Stimulated activated CD4-positive, alpha-beta T cell treated with anti-CD3 and anti-CD28 coated beads, Interleukin-4, amount 100 ng/mL, for 4 hours (primary cell): ENCODE measurements at places on chromosomes 7 and 10.

- no peak for DNase-seq
Measured at GRCh38 chr7:104412911-104413310, 84.5 kb downstream of the LHFPL3 start.

- no peak for DNase-seq
Measured at GRCh38 chr7:55055479-55055878, 36.7 kb downstream of the EGFR start.

GRCh38 chr10:70656489-70656888 is 15.8 kb upstream of the ADAMTS14 start:
- peak; percentile 40 for DNase-seq

- DNase-seq, result no peak
Measured at GRCh38 chr10:125933693-125934092, 37.3 kb downstream of the FANK1 start.

GRCh38 chr7:147519062-147519461 is 1071.5 kb upstream of the C7orf33 start:
- DNase-seq, result no peak

GRCh38 chr10:122154031-122154544 is 117.0 kb upstream of the BTBD16 start:
- no peak for DNase-seq

- DNase-seq, result no peak
Measured at GRCh38 chr10:74917481-74918077, 91.2 kb downstream of the KAT6B start.

GRCh38 chr7:159046300-159046699 is 98.4 kb downstream of the VIPR2 start:
- no peak for DNase-seq

DNA sequence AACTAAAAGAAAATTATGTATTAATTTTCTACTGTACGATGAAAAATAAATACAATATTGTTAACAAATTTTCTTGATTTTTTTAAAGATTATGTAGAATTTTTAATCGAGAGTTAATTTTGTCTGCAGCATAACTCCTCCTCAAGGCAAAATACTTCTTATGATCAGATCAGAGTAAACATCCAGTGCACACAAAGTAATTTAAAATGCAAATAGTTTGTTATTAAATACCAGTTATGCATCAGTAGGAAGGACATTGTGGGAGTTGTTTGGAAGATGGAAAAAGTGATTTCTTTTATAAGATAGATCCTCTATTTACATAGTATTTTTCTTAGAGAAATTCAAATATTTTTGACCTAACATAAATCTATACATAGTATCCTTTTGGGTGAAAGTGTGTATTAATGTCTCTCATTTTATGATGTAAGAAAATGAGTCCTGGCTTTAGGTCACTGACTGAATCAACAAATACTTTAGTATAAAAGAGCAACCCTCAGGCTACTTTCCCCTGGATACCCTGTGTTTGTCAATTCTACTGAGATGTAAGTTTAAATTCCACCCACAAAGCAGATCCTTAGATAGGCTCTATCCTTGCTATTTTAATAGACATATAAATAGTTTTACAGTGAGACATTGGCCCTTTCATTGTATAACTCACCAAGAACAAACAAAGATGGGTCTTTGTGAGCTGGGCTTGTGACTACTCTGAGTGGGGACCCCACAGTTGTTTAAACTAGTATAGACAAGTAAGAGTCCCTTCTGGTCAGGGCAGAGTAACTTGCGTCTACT is 1133.7 kb downstream of the GATA3 start:
- DNase-seq, result no peak

DNA sequence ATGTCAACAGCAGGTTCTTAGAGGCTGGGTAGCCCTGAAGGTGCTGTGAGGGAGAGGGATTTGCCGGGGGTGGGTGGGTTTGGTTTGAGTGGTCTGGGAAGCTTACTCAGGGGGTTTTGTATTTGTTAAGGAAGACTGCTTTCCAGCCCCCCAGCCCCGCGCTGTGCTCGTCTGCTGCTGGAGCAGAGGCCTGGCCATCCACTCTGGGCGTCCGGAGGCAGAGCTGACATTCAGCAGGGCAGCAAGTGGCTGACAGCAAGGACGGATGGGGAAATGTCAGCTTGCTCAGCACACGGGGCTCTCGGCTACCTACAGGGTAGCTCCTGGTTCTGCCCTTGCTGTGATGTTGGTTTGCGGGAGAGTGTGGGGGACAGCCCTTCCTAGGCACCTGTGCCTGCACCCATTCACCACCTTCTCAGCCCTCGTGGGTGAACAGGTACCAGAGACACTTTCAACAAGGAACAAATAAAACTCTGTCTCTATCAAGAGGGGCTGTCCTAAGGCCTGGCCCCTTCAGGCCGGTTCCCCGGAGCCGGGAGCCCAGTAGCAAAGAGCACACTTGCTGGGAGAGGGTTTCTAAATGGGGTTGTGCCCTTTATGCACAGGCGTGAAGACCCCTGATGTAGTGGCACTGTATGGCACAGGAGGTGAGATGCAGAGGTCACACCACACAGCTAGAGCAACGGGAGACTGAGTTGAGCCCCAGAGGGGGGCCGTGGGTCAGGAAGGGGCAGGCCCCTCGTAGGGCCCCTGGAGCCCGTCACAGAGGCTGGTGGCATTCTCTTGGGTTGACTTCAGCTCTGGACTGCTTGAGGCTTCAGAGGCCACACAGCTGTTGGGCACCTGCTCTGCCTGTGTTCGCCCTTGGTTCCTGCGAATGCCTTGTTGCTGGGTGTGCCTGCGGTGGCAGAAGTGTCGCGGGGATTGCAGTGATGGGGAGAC is 72.2 kb upstream of the SHH start:
- no peak for DNase-seq

GRCh38 chr10:74949034-74949832 is 122.8 kb downstream of the KAT6B start:
- DNase-seq, result no peak

- no peak for DNase-seq
Measured at GRCh38 chr7:103918631-103919271, 70.7 kb downstream of the RELN start.

DNA sequence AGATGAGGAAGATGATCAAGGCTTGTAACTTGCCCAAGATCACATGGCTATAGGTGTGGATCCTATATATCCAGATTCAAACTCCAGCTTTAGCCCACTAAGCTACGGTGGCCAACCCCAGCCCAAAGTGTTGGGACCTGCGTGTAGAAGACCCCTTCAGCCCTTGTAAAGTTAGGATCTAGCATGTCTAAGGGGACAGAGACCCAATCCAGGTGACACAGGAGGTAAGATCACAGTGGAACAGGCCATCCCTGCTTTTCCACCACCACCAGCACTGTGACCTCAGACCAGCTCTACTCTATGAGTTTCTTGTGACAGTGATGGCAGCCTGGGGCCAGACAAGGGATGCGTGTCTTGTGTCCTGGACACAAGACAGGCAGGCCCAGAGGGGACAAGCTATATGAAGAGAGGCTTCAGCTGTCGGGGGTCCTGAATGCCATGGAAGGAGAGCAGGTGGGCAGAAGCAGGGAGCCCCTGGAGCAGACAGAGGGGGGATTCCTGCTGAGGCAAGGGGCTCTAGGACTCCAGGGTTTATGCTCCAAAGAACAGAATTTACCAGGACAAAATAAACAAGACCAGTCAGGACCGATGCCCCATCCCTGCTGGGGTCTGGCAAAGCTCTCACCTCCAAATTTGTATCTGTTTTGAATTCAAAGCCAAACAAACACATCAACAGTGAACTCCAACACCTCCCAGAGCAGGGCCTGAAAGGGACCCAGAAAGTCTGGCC is 10.4 kb downstream of the GPRIN2 start:
- DNase-seq, result peak; percentile 1

GRCh38 chr10:63168821-63169462 is 35.8 kb downstream of the NRBF2 start:
- DNase-seq, result no peak

DNA sequence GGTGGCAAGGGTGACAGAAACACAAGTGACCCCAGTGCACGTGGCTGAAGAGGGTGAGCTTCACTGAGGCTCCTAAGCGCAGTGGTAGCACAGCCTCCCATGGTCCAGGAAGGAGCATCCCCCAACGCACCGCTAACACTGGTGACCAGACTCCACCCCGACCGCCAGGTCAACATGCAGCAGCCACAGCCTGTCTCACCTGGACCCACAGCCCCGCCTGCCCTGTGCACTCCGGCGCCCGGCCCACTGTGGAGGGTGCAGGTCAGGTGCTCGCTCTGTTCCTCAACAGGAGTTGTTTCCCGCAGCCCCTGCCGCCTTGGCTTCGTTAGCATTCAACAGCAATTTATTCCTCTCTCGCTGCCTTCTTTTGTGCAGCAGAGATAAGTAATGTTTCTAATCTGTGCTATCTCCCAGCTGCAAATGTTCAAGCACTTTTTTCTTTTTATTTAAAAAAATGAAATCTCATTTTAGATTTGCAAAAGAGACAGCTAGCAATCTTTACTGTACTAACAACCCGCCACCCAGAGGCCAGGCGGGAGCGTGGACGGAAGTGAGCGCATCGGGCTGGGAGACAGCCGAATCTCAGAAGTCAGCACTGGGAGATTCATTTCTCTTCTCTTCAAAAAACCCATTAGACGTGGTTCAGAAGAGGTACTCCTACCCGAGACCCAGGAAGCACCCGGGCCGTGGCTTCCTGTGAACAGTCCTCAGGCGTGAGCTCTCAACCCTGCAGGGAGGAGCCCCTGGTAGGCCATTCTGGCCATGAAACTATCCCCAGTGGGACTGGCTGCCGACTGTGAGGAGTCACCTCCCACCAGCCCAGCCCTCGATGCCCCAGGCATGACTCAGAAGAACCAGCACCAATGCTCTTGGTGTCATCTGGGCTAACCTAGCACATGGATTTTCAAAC is 133.4 kb downstream of the MAD1L1 start:
- DNase-seq, result peak; percentile 57

GRCh38 chr10:108130575-108130974 is 966.1 kb upstream of the SORCS1 start:
- no peak for DNase-seq

DNA sequence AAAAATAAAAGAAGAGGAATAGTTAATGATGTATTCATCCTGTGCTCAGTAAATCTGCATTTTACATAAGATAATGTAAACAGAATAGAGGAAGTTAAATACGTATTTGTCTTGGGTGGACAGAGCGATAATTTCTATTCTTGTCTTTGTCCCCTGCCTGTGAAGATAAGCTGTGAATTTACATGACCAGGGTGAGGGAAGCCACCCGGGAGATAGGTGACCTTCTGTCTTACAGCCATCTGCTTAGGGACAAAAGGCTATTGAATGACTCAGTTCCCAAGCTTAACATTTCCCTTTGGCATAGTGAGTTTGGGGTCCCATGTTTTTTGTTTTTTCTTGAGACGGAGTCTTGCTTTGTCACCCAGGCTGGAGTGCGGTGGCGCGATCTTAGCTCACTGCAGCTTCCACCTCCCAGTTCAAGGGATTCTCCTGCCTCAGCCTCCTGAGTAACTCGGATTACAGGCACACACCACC is 88.7 kb upstream of the KCTD7 start:
- DNase-seq, result no peak

DNA sequence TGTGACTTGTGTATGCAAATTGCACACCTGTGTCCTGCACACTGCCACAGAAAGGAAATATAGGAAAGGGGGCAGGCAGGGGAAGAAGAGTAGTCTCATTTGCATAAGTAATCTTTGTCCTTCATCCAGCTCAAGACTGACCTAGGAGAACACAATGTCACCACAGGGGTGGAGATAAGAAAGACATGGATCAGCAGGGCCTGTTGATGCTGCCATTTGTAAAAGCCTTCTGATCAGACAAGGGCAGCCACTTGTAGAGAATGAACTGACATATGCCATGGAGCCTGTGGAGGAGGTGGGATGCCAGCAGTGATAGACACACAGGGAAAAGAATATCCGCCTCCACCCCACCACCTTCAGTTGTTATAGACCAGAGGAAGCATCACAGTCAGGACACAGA is 528.9 kb downstream of the HTR7 start:
- DNase-seq, result no peak
